Cardiac muscle cell (in vitro differentiated cells and primary cell): ENCODE measurements at places on chromosomes 4 and X. TPM values are rescaled to one million over a fixed set of nuclear protein-coding genes. Genes with fewer than 3 reads are reported as not detected.

CCDC110 gene
- total RNA-seq = 0.42 and 3.1 TPM in 2 replicates

- H3K4me1 ChIP-seq = peaks cover 6% of the 10 kb centered on the region
- no peak overlapping the region for H3K4me3 ChIP-seq
- H3K36me3 ChIP-seq = no peaks in the 10 kb centered on the region
Observed at GRCh38 chr4:102589743-102590142, 88.6 kb downstream of the NFKB1 start.

- DNase-seq = peak; percentile 41
- no peaks in the 10 kb centered on the region for H3K27me3 ChIP-seq
- peak overlapping the region; percentile 2 for H3K27ac ChIP-seq
Observed at GRCh38 chr4:89254847-89255246, 52.8 kb downstream of the GPRIN3 start.

GRCh38 chr4:159341522-159341921 is 238.6 kb downstream of the RAPGEF2 start:
- DNase-seq = peak; percentile 63
- peak overlapping the region; percentile 0 for H3K27ac ChIP-seq
- no peak overlapping the region for H3K4me3 ChIP-seq
- H3K27me3 ChIP-seq = no peaks in the 10 kb centered on the region
- peaks cover 53% of the 10 kb centered on the region for H3K36me3 ChIP-seq
- peaks cover 10% of the 10 kb centered on the region for H3K4me1 ChIP-seq

- H3K27ac ChIP-seq = no peak overlapping the region
- no peaks in the 10 kb centered on the region for H3K27me3 ChIP-seq
- H3K4me3 ChIP-seq = no peak overlapping the region
Observed at GRCh38 chr4:108991551-108992328, 228.9 kb upstream of the ETNPPL start.

ADAM29 gene
- total RNA-seq = not detected in 2 replicates

DNA sequence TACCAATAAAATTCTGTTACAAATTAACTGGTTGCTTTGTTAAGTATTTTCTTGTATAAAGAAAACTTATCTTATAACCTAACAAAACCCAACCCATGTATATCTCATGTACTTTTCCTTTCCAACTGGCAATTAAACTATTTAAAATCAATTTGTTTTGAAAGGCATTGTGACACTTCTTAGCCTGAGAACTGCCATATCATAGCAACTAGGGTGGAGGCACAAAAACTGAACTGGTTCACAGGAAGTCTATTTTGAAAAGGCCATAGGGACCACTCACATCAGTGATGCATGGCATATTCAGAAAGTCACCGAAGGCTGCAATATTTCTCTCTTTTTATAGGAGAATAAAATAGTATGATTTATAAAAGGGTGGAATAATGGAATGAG is 40.5 kb upstream of the ARSJ start:
- no peak overlapping the region for H3K4me3 ChIP-seq
- no peaks in the 10 kb centered on the region for H3K27me3 ChIP-seq
- no peaks in the 10 kb centered on the region for H3K4me1 ChIP-seq
- no peak for DNase-seq
- no peak overlapping the region for H3K27ac ChIP-seq

- H3K27ac ChIP-seq = peak overlapping the region; percentile 91
- H3K36me3 ChIP-seq = no peaks in the 10 kb centered on the region
- no peak for DNase-seq
- H3K4me1 ChIP-seq = peaks cover 25% of the 10 kb centered on the region
- no peaks in the 10 kb centered on the region for H3K27me3 ChIP-seq
Observed at GRCh38 chrX:71102292-71102691, 4.2 kb downstream of the CXorf65 start.
